ENCODE measurements at places on chromosomes 16 and 17.

GRCh38 chr17:76491271-76492122 is 9.7 kb downstream of the RHBDF2 start:
- DNase-seq: no peak

DNA sequence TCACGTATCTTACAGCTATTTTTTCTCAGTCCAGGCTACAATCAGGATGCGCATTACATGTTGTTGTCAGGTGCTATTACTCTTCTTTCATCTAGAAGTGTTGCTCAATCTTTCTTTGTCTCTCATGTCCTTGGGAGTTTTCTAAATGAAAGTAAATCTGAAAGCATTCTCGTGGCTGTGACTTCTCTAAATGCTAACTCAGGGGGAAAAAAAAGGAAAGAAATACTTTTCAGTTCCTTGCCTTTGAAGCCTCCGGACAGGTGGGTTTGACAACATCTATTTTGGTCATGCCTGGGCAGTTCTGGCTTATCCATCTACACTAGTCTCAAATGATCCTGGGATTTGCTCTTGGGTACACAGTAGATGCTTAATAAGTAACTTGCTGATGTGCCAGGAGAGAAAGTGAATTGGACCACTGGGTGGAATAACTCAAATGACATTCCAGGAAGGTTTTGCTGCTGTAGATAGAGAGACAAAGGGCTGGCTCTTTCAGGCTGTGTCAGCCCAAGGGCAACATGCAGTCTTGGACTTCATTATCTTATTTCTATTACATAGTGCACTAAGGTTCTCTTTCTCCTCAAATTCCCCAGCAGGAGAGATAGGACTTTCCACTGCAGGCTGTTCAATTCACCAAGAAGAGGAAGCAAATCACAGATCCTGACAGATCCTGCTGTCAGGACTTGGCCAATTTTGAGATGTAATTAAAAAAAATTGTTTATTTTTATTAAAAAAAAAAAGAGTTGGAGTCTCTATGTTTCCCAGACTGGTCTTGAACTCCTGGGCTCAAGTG is 63.6 kb upstream of the NFAT5 start:
- no peak for DNase-seq

DNA sequence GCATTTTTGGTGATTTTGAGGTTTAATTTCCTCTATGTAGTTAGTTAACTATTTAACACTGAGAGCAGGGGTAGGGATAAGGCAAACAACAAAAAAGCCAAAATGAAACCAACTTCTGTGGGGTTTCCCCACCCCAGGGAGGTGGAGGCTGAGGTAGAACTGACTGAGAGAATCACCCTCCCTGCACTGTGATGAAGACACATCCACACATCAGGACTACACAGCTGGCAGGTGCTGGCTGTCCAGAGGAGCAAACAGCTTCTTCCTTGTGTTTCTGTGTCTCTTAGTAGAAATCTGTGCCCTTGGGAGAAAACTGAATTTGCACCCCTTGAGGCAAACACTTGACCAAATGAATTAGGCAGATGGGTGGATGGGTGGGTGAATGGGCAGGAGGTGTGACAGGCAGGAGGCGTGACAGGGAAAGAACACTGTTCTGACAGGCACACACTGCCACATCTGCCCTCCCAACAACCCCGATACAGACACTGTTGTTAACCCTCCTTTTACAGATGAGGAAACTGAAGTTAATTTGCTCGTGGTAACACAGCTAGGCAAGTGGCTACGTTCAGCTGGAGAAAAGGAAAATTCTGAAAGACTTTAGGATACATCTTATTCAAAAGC is 62.9 kb upstream of the AMZ2 start:
- DNase-seq: no peak

DNA sequence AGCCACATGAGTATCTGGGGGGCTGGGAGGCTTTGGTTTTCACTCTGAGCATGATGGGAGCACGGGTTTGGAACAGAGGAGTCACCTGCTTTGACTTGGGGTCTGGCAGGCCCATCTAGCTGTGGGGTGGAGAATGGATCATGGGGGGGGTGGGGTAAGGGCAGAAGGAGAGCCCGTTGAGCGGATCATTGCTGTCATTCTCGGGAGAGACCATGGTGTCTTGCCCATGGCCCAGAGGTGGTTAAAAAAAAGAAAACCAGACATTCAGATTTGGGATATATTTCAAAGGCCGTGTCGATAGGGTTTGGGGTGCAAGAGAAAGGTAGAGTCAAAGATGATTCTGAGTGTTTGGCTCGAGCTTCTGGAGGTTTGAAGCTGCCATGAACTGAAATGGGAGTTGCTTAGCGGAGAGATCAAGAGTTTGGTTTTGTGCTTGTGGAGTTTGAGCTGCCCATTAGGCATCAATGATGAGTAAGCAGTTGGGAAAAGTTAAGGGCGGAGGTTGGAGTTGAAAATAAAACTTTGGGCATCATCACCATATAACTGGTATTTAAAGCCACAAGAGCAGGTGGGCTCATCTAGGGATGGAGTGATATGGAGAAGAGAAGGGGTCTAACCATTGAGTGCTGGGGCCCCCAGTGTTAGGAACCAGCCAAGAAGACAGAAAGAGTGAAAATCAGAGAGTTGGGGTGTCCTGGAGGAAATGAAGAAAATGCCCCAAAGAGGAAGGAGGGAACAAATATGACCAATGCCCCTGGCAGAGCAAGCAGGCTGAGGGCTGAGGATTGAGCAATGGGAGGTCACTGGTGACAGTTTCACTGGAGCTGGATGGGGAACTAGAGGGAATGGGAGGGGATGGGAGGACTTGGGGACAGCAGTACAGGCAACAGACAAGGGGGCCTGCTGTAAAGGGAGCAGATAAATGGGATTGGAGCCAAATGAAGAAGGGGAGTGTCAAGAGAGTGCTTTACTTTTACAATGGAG is 1.9 kb downstream of the NOD2 start:
- no peak for DNase-seq

GRCh38 chr17:27873211-27873610 is 20.0 kb downstream of the LYRM9 start:
- DNase-seq: no peak

DNA sequence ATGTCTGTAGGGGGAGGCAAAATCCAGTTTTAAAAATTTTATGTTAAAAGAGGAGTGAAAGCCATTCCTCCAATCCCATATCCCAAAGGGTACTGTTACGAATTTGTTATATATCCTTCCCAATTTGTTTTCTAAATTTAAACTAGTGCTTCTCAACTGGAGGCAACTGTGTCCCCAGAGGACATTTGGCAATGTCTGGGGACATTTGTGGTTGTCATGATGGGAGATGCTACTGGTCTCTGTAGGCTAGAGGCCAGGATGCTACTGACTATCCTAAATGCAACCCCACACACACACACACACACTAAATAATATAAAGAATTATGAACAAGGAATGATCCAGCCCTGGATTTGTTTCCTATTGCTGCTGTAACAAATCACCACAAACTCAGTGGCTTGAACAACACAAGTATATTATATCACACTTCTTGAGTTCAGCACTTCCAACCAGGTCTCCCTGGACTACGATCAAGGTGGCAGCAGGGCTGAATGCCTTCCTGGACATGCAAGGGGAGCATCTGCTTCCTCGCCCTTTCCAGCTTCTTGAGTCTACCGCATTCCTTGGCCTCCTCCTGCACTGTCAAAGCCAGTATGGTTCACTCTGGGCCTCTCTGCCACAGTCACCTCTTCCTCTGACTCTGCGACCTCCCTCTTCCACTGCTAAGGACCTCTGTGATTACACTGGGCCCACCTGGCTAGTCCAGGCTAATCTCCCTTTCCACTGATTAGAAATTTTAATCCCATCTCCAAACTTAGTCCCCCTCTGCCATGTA is 30.1 kb downstream of the ARHGAP17 start:
- DNase-seq: no peak

- DNase-seq: no peak
Measured at GRCh38 chr17:78910497-78911284, 7.7 kb upstream of the CEP295NL start.

DNA sequence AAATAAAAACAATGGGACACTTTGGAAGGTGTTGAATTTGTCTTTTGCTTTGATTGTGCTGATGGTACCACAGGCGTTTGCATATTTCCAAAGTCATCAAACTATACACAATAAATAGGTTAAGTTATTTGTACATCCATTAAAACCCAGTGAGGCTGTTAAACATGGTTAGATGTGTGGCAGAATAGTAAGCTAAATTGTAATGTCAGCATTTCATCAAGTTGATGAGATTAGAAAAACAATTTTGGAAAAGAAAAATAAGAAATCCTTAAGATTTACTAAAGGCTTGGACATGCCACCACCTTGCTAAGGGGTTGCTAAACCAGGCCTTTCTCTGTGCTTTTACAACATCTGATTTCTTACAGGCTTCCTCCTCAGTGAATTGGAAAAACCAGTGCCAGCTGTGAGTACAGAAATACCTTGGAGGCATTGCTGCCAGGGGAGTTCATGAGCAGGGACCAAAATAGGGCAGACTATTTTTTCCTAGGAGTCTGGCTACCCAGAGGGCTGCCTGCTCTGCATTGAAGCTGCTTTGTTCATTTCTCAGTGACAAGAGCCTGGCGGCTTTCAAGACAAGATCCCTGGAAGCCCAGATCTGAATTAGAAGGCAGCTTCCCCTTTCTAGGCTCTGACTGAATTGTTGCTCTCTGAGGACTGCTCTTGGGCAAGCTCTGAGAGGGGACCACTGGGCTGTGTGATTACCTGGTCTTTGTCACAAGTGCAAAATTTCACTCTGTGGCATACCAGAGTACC is 43.4 kb upstream of the CA10 start:
- no peak for DNase-seq

DNA sequence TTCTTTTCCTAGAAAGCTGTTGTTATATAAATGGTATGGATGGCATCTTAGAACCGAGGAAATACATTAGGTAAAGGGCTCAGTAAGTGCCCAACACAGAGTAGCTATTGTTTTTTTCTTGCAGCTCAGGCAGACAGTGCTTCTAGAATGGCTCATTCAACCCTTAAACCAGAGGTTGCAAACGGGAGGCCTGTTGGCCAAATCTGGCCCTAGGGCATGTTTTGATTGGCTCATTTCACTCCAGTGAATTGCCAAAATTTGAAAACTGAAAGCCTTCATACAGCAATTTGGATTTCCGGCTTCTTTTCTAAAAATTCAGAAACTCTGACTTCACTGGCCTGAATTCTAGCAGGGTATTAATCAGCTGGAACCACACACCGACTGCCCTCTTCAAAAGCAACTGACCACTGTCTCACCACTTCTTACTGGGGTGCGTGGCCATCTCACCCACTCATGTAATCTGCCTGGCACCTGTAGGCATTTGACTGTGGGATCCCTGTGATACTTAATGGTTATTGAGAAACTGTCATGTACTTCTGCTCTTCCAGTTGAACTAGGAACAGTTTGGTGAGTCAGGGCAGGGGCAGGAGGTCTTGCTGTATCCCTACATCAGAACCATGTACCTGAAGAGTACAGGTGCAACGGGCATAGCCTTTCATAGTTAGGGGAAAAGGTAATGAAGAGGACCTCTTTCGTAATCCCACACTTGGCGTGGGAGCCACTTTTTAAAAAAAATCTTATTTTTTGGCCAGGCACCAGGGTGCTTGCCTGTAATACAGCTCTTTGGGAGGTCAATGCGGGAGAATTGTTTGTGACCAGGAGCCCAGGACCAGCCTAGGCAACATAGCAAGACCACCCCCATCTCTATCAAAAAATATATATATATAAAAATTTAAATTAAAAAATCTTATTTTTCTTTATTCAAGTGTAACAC is 53.6 kb upstream of the SCNN1B start:
- DNase-seq: no peak

- no peak for DNase-seq
Measured at GRCh38 chr17:70564006-70564620, 394.8 kb downstream of the KCNJ2 start.

DNA sequence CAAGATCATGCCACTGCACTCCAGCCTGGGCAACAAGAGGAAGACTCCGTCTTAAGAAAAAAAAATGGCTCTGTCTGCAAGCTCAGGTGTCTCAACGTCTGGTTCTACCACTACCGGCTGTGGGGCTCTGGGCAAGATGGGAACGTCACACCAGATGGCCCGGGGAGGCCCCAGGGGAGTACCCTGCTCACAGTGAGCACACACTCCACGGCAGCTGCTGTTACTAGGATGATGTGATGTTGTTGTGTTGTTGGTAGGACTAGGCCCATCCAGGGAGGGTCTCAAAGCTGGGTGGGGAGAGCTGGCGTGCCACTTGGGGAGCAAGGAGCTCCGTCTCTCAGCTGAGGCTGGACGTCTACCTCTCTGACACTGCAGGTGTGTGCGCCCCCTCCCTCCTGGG is 9.4 kb upstream of the NPTX1 start:
- DNase-seq: no peak

DNA sequence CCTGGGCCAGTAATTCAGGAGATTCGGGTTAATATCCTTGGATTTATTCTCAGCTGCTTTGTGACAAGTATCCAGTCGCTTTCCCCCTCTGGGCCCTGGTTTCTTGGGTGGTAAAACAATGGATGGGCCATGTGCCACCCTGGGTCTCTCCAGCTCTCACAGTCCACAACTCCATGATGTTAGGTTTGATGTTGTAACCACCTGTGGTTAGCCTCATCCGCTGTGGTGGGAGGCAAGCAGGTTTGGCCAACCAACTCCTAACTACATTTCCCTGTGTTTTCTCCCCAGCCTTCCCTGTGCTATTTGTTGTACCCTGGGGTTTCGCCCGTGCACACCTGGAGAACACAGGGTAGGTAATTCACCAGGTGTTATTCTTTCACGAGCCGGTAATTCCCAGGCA is 35.1 kb downstream of the GLP2R start:
- DNase-seq: no peak

DNA sequence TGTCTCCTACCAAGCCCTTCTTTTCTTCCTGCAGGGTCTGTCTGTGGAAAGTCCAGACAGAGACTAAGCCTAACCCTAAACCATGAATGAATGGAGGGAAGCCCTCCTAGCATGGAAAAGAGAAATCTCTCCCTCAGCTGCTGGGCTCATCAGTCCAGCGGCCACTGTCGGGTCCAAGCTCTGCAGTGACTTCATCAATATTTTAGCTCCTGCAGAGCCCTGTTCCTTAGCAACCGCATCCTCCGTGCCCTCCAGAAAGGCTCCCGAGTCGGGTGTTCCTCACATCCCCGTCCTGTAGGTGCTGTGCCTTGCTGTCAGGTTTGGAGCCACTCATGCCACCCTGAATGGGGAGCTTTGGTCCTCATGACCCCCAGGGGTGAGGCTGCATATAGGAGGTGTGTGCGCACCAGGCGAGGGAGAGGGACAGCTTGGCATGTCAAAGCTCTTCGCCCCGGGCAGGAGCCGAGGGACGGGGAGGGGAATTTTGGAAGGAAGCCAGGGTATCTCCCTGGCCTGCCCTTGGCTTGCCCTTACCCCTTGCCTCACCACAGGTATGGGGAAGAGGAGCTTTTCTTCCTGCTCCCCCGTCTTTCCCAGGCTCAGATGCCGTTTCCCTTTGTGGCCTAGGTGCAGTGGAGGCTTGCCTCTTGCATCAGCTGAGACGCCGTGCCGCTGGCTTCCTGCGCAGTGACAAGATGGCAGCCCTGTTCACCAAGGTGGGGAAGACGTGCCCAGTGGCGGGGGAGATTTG is 23.9 kb downstream of the SGSM2 start:
- DNase-seq: peak; percentile 60
